ENCODE measurements at places on chromosomes 11 and 22. TPM values are rescaled to one million over a fixed set of nuclear protein-coding genes. Genes with fewer than 3 reads are reported as not detected.

- no peaks in the 10 kb centered on the region for H3K36me3 ChIP-seq
- DNase-seq: no peak
- H3K4me3 ChIP-seq: no peak overlapping the region
Observed at GRCh38 chr11:92552942-92553341, 328.3 kb downstream of the FAT3 start.

DNA sequence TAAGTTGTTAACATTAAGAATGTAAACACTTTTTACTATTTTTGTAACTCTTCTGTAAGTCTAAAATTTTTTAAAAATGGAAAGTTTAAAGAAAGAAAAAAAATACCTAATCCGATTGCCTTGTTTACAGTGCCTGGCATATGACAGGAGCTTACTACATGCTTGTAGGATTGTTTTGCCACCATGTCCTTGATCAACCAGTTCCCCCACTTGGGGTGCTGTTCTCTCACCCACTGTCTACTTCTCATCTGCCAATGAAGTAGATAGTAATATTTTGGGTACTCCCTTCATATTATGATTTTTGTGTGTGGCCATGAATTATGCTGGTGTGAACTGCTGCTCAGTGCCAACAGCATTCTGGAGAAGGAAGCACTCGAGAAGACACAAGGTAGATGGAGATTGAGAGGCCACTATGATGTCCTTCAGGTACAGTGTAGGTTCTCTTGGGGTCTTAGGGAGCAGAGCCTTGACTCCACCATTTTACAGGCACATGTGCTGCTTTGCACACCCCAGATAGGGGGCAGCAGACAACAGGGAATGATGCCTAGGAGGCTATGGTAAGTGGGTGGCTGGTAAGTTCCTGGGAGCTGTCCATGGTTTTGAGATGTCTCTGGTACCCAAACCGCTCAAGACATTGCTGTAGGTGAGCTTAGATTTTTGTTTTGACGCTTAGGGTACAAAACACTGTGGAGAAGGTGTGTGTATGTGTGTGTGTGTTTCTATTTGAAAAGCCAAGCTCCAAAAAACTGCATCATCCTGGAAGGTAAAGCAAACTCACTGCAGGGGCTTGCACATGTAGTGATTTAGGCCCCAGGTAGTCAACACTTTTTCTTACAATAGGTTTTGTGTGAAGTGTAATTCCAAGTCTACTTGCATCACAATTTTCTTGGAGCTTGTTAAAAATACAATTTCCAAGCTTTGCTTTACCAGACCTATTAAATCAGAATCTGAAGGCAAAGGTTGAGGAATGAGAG lies 494.5 kb upstream of the LARGE1 start:
- H3K36me3 ChIP-seq: no peaks in the 10 kb centered on the region
- H3K27me3 ChIP-seq: no peaks in the 10 kb centered on the region

DNA sequence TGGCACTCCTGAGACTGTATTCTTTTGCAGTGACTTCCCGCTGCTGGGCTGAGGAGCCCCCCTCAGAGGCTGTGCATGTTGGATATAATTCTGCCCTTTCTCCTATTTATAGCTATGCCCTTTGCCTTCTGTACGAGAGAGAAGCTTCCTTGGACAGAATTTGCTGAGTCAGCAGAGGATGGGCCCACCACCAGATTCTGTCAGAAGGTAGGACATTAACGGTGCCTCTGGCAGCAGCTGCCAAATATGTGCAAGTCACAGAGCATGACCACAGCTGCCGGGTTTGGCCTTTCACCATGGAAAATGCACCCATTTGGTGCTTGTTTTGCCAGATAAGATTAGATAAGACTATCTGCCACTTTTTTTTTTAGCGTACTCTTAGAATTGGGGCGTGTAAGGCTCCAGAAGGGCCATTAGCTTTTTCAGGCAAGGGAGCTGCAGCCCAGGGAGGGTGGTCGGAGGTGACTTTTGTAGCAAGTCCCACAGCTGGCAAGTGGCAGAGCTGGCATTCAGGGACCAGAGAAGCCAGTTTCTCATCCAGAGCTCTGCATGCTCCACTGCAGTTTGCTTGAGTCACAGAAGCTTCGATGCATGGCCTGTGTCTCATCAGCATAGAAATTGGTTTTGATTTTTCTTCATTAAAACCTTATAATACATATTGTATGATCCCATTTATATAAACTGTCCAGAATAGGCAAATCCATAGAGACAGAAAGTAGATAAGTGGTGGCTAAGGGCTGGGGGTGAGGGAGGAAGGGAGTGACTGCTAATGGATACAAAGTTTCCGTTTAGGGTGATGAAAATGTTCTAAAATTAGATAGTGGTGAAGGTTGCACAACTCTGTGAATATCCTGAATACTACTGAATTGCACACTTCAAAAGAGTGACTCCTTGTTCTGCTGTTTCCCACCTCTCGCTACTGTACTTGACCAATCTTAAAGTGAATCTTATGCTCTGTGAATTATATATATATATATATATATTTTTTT lies 15.8 kb downstream of the UPB1 start:
- no peak overlapping the region for H3K4me3 ChIP-seq
- peak; percentile 40 for DNase-seq
- H3K4me1 ChIP-seq: peaks cover 12% of the 10 kb centered on the region
- no peaks in the 10 kb centered on the region for H3K27me3 ChIP-seq

DNA sequence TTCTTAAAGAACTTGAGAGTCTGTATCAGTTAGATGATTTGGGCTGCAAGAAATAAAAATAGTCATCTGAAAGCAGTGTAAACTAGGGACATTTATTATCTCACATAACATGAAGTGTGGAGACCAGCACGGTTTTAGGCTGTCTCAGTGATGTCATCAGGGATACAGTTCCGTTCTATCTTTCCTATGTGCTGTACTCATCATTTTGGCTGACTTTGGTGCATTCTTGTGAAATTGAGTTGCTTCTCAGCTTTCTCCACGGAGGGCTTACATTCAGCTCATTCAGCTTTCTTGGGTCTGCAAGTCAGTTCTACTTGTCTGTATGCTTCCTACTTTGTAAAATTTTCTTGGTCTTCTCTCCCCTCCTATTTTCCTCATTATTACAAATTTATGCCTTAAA lies 51.8 kb upstream of the LIN7C start:
- H3K27ac ChIP-seq: no peak overlapping the region
- no peaks in the 10 kb centered on the region for H3K36me3 ChIP-seq

Gene HBB
- total RNA-seq: 2.5 TPM

Gene NXPE4
- not detected for total RNA-seq

- no peak within 1 kb of the TSS for H3K4me3 ChIP-seq
- no peaks in the 10 kb centered on the region for H3K27me3 ChIP-seq
- H3K27ac ChIP-seq: no peak within 1 kb of the TSS
- no peaks in the 10 kb centered on the region for H3K4me1 ChIP-seq
Observed at GRCh38 chr11:19201737-19202605, at the start of gene CSRP3. Gene CSRP3, minus strand, starts transcription at chr11:19201983. Its CDS starts 9,535 bp downstream, at chr11:19192448.

Gene CRYBB3
- total RNA-seq: not detected

Gene CHEK1
- total RNA-seq: 1.6 TPM

- peaks cover 76% of the 10 kb centered on the region for H3K4me1 ChIP-seq
- no peaks in the 10 kb centered on the region for H3K27me3 ChIP-seq
- peak; percentile 34 for DNase-seq
- H3K4me3 ChIP-seq: no peak overlapping the region
- peak overlapping the region; percentile 33 for H3K27ac ChIP-seq
- no peaks in the 10 kb centered on the region for H3K36me3 ChIP-seq
Observed at GRCh38 chr11:44946263-44946662, 4.4 kb downstream of the TP53I11 start.

DNA sequence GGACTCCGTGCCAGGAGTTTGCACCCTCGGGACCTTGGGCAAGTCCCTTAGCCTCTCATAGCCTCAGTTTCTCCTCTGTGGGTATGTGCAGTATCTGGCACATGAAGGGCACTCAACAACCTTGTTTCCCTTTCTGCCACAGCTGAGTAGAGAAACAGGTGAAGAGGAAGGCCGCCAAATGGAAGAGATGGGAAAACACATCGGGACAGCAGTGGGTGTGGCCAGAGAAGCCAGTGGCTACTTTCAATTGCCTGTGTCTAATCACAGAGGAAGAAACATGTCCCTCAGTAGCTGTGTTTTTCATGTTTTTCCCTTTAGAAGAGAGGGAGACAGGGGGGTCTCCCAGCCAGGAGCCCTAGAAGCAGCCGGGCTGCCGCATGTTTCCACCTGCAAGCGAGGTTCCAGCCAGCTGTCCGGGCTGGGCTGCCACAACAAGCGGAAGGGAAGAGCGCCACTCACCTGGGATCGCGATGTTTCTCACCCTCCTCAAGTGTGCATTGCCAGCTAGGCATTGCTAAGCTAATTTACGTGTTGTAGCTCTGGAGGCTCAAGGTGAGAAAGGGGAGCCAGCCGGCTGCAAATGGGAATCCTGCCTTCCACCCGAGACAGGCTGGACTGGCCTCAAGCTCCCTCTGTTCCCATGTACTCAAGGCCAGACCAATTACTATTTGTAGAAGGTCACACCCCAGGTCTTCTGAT lies 16.7 kb downstream of the ASPHD2 start:
- peaks cover 6% of the 10 kb centered on the region for H3K4me1 ChIP-seq
- no peaks in the 10 kb centered on the region for H3K27me3 ChIP-seq
- H3K4me3 ChIP-seq: no peak overlapping the region

Gene CCDC73
- not detected for total RNA-seq

GRCh38 chr11:122523846-122524805 lies 131.4 kb upstream of the UBASH3B start:
- H3K36me3 ChIP-seq: no peaks in the 10 kb centered on the region
- H3K4me1 ChIP-seq: no peaks in the 10 kb centered on the region
- DNase-seq: peak; percentile 45
- H3K27ac ChIP-seq: no peak overlapping the region

Gene HTR3A
- not detected for total RNA-seq

- H3K36me3 ChIP-seq: peaks cover 3% of the 10 kb centered on the region
- no peak for DNase-seq
- no peak overlapping the region for H3K4me3 ChIP-seq
- H3K27ac ChIP-seq: no peak overlapping the region
- H3K4me1 ChIP-seq: no peaks in the 10 kb centered on the region
- no peaks in the 10 kb centered on the region for H3K27me3 ChIP-seq
Observed at GRCh38 chr11:66509131-66509561, 1.3 kb upstream of the BBS1 start.

Gene OR6A2
- total RNA-seq: 0.92 TPM

Gene LRP5
- total RNA-seq: 49.7 TPM

DNA sequence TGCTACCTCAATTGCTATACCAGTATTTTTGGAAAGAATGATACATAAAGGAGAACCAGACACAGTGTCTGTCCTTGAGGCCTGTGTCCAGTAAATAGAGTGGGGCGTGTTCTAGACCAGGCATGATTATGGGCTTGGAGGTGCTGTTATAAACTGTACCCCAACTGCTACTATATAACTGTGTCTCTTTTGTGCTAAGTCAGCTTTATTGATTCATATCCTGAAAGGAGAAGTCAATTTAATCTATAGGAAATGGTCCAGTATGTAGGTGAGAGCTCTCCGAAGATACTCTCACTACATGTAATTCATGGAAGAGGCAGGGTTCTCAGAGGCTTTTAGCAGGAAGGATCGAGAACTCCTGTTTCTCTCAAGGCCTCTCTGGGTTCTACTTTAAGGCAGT lies 334.3 kb downstream of the TMEM135 start:
- no peak for DNase-seq
- no peak overlapping the region for H3K27ac ChIP-seq
- no peaks in the 10 kb centered on the region for H3K36me3 ChIP-seq
- H3K27me3 ChIP-seq: no peaks in the 10 kb centered on the region
- no peaks in the 10 kb centered on the region for H3K4me1 ChIP-seq
- no peak overlapping the region for H3K4me3 ChIP-seq

GRCh38 chr11:67405688-67406339 lies 1.9 kb downstream of the TBC1D10C start:
- DNase-seq: no peak
- no peak overlapping the region for H3K4me3 ChIP-seq
- H3K27ac ChIP-seq: no peak overlapping the region
- H3K27me3 ChIP-seq: no peaks in the 10 kb centered on the region
- no peaks in the 10 kb centered on the region for H3K36me3 ChIP-seq
- H3K4me1 ChIP-seq: peaks cover 45% of the 10 kb centered on the region

Gene GPR152
- not detected for total RNA-seq

Gene PRR33
- not detected for total RNA-seq

Gene CNIH2
- not detected for total RNA-seq

- peak; percentile 41 for DNase-seq
- no peak overlapping the region for H3K4me3 ChIP-seq
- H3K36me3 ChIP-seq: no peaks in the 10 kb centered on the region
- peaks cover 32% of the 10 kb centered on the region for H3K4me1 ChIP-seq
- H3K27ac ChIP-seq: peak overlapping the region; percentile 86
Observed at GRCh38 chr11:33690290-33691065, 10.1 kb downstream of the C11orf91 start.

GRCh38 chr11:76263657-76264056 lies 57.4 kb upstream of the WNT11 start:
- H3K36me3 ChIP-seq: no peaks in the 10 kb centered on the region
- no peak overlapping the region for H3K27ac ChIP-seq
- DNase-seq: no peak
- H3K4me1 ChIP-seq: no peaks in the 10 kb centered on the region
- no peaks in the 10 kb centered on the region for H3K27me3 ChIP-seq

DNA sequence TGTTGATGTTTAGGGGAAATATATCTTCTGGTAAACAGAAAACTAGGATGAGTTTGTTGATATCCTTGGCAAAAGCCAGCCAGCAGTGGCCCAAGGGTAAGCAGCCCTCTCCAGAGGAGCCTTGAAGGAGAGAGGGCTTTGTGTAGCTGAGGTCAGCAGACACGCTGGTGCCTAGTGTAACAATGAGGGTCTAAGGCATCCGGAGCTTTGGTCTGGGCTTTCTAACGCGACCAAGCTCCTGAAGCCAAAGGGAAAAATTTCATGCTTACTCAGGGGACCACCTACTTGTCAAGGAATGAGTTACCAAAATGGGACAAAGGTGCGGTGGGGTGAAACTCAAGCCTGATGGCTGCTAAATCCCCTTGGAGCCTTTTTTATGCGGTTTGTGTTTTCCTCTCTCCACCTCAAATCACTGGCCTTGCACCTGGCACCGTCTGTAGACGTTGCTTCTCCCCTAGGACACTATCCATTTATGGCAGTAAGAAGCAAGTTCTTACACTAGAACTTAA lies 134.9 kb downstream of the DBX1 start:
- peak overlapping the region; percentile 82 for H3K27ac ChIP-seq
- no peaks in the 10 kb centered on the region for H3K36me3 ChIP-seq
- H3K27me3 ChIP-seq: no peaks in the 10 kb centered on the region

Gene FEN1
- total RNA-seq: 6.1 TPM

DNA sequence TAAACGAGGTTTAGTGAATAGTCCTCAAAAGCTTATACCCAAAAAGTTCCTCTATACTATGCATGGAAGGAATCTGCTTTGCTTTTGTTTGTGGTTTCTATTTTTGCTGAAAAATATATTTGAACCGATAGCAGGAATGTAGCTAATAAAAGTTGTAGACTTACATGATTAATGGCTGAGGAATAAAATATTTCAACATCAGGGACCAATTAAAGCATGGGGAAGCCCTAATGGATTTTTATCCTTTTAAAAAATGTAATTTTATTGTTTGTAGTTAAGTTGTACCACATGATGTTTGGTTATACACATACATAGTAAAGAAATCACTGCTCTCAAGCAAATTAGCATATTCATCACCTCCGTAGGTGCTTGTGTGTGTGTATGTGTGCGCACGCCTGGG lies 295.3 kb upstream of the CNTN5 start:
- no peak for DNase-seq
- H3K36me3 ChIP-seq: no peaks in the 10 kb centered on the region
- H3K4me3 ChIP-seq: no peak overlapping the region
- H3K27ac ChIP-seq: no peak overlapping the region

All from thyroid gland (tissue), 4 donors.